ENCODE measurements at places on chromosomes 3 and 15.

GRCh38 chr3:171986757-171987518 is 52.4 kb upstream of the FNDC3B start:
- no peak for ATAC-seq

DNA sequence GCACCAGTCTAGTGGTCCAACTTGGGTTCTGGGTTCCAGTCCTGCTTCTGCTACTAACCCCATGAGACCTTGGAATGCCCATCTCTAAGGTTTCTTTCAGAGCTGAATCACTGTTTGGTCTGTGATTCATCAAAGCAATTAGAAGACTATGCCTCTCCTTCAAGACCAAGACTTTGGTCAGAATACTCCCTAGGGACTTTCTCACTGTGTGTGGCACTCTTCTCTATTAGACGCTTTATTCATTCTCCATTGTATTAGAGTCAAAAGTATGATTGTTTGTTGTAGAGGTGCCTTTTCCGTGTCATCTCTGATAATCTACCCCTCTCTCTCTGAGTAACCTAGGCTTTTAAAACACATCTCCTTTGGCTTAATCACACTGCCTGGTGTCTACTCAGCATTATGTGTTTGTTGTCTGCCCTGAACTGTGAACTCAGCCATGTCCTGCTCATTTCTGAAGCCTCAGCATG is 90.5 kb downstream of the LPP start:
- peak; percentile 71 for ATAC-seq

DNA sequence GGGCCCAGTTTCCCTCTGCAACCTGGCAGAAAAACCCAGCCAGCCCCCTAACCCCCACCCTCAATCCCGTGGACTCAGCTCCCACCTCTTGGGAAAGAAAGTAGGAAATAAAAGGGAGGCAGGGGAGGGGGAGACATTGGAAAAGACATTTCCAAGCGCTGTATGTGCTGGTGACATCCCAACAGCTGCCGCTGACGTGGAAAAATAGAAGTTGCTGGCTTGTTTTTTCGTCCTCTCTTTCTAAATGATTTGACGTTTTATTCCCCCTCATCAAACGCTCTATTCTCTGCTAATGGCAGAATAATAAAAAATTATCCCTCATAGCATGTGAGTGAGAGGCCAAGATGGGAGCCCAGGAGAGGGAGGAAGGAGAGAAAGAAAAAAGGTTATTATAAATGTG is 76.1 kb downstream of the LINGO1 start:
- no peak for ATAC-seq

- no peak for ATAC-seq
These were observed 122.9 kb downstream of the ARRDC4 start for GRCh38 chr15:98083203-98083910.

- ATAC-seq = no peak
These were observed 73.3 kb upstream of the SNRK start for GRCh38 chr3:43212914-43213611.

DNA sequence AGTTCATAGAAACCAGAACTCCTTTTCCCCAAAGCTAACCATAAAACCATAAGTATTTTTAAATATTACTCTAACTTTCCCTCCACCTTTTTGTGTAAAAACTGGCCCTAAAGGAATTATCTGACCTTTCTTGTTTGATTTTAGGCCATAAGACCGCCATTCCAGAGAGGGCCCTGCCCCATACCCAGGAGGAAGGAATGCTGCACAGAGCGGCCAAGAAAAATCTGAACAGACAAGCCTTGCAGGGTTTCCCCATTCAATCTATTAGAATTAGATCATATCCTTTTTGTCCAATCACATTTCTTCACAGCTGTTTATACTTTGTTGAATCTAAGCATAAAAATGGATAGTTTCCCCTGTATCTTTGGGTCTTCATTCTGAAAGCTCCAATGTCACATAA is 97.1 kb downstream of the B3GALNT1 start:
- ATAC-seq = no peak

DNA sequence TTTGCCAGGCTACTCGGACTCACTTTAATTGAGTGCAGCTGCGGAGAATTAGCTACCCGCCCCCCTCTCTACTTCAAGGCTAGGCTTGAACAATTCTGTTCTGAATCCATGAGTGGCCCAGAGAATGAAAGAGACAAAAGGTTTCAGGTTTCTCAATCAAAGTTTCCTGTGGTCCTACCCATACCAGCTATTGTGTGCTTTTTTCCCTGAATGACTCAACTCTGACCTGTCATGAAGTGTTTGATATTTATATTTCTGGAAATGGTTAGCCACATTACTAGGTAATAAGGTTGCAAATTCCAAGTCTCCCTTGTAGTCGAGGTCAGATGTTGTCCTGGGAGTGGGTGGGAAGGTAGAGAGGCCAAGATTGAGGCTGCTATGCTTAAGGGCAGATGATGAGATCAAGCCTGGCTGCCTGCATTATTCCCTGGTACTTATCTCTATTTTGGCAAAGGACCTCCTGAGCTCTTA is 392.7 kb upstream of the TBL1XR1 start:
- ATAC-seq = peak; percentile 63

Data from activated CD4-positive, CD25-positive, alpha-beta regulatory T cell treated with anti-CD3 and anti-CD28 coated beads, Interleukin-2, amount 50 U/mL, for 24 hours (primary cell).